Stimulated activated CD4-positive, alpha-beta T cell treated with anti-CD3 and anti-CD28 coated beads, Interleukin-4, amount 100 ng/mL, for 4 hours (primary cell): ENCODE measurements at places on chromosomes 3 and 15.

DNA sequence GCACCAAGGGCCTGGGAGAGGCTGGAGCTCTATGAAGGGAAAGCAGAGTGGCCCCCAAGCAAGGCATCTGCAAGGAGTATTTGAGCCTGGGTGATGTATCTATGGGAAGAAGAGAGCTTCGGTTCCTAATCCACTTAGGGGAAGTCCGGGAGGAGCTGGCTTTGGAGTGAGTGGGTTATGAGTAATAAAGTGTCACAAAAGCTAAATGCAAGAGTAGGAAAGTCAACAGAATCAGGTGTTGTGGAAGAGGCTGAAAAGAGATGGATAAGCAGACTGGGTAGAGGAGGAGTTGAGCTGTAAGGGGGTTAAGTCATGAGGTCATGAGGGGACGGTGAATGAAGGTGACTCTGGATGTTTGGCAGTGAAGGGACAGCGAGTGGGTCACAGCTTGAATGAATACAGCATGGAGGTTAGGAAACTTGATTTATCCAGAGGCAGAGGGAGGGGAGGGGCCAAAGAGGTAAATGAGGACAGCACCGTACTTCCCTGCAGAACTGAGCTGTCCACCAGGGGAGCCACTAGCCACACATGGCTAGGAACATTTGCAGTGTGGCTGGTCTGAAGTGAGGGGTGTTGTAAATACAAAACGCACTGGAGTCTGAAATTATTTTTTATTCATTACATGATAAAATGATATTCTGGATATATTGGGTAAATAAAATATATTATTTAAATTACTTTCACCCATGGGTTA lies 83.3 kb downstream of the ADCY5 start:
- no peak for DNase-seq

DNA sequence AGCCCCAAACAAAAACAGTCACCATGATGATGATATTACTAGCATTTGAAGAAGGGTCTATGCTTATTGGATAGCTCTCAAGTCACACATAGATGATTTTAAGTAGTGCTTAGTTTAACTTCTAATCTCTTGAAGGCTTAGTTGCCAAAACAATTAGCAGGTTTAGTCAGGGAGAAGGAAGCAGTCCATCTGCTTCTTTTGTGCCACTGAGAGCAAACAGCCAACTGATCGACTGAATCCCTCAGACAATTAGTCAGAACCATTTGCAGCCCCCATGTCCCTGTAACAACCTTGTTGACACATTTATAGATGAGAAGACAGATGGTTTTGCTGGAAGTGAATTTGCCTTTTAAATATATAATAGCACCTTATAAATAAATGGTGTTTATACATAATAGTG lies 585.1 kb upstream of the SUCLG2 start:
- DNase-seq = no peak

- no peak for DNase-seq
Observed at GRCh38 chr3:150275941-150276340, 132.2 kb upstream of the TSC22D2 start.

GRCh38 chr3:115549071-115549470 lies 74.2 kb upstream of the GAP43 start:
- no peak for DNase-seq

- no peak for DNase-seq
Observed at GRCh38 chr3:49656541-49657112, 17.5 kb upstream of the APEH start.

GRCh38 chr3:149352556-149352955 lies 19.1 kb upstream of the TM4SF18 start:
- peak; percentile 5 for DNase-seq

- DNase-seq = no peak
Observed at GRCh38 chr3:16028604-16029003, 145.9 kb upstream of the GALNT15 start.

DNA sequence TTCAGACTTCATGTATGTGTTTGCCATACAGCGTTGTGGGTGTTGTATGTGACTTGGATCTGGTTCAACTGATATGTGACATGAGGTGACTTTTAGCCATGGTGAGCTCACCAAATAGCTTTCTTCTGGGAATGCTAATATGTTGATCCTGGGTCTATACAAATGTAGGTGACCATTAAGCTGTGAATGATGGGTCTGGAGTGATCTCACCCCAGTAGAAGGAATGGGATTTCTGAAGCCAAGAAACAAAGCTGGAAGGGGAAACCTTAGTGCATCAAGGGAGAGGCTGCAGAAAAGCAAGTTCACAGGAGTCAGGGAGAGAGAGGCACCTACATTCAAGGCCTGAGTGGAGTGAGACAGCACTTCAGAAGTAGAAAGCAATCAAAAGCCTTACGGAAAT lies 421.0 kb upstream of the THRB start:
- no peak for DNase-seq

DNA sequence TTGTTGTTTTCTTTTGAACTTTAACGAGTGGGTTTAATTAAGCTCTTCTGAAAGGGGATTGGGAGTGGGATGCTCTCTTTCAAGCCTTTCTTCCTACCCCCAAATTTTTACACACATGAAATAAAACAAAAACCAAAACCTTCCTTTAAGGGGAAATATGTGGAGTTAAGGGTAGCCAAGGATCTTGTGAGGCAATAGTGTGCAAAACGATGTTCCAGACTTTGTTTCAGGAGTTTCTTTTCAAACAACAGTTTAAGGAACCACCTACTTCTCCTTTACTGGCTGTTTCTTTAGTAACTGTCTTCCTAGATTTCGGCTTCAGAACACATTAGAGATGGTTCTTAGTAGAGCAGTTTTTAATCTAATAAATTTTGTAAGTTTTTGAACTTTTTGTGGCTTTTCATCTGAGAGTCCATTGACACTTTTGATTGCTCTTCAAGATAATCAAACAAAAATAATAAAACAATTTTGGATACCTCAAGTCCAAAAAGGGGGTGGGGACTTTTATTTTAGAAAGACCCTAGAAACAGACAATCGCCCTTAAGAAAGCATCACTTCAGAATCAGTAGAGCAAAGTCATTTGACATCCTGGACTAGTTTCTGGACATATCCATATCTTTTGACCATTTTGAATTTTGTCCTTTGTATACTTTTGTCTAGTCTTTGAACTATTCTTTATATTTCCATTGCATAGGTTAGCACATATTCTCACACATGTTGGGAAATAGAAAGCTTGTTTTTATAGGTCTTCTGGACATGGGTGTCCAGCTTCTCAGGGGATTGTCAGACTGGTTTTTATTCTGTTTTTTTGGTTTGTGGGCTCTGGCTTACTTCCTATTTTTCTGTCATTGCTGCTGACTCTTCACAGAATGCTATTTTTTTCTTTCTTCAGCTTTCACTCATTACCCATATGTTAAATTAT lies 6.0 kb downstream of the DIPK2A start:
- no peak for DNase-seq

- DNase-seq = no peak
Observed at GRCh38 chr15:38084289-38084688, 149.8 kb downstream of the TMCO5A start.

GRCh38 chr15:42591238-42591934 lies 16.0 kb downstream of the STARD9 start:
- no peak for DNase-seq

GRCh38 chr3:43201581-43201980 lies 84.8 kb upstream of the SNRK start:
- DNase-seq = no peak

GRCh38 chr3:10356461-10356981 lies 35.6 kb upstream of the SEC13 start:
- DNase-seq = no peak

DNA sequence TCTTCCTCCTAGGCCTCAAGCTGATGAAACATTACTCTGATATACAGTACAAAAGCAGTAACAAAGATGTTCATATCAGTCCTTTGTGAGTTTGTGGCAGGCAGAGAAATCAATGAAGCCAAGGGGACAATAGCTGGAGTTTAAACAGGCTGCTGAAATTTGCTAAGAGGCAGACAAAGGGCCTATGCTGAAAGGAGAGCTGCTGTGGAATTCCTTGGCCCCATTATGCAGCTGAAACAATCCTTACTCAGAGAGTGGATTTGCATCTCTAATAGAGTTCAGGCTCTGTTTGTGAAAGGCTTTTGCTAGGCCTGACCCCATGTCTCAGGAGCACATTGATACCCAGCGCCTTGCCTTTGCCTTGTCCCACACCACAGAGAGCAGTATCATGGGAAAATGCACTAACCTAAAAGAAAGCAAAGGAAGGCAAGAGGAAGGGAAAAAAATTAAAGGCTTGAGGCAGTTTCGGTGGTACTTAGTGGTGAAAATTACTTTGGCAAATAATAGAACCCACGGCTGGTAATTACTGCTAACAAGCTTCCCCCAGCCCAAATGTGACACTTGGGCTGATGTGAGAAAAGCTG lies 195.0 kb upstream of the EPHA3 start:
- no peak for DNase-seq

DNA sequence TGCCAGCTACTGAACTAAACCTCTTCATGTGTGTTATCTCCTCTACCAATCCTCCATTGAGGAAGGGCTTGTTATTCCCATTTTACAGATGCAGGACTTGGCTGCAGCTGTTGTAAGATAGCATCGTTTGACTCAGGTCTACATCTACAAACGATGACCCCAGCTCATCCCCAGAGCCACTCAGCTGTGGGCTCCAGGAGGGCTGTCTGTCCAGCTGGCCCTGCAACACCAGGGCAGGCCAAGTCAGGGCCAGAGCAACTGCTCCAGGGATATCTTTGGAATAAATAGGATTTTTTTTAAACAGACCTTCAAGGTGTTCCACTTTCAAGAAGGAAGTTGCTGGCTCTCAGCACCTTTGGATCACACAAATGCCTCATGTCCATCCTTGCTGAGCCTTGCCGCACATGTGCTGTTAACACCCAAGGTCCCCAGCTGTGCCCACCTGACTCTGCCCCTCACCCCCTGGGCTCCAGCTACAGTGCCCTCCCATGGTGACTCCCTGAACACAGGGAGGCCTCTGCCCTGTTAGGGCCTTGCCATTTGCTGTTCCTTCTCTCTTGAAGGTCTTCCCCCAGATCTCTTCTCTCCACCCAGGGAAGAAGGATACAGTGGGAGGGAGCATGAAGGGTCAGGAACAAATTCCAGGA lies 31.0 kb downstream of the ALDH1L1 start:
- no peak for DNase-seq

- DNase-seq = no peak
Observed at GRCh38 chr15:75727031-75727531, 14.4 kb upstream of the CSPG4 start.

GRCh38 chr15:81113861-81114291 lies 20.2 kb upstream of the CFAP161 start:
- DNase-seq = no peak

DNA sequence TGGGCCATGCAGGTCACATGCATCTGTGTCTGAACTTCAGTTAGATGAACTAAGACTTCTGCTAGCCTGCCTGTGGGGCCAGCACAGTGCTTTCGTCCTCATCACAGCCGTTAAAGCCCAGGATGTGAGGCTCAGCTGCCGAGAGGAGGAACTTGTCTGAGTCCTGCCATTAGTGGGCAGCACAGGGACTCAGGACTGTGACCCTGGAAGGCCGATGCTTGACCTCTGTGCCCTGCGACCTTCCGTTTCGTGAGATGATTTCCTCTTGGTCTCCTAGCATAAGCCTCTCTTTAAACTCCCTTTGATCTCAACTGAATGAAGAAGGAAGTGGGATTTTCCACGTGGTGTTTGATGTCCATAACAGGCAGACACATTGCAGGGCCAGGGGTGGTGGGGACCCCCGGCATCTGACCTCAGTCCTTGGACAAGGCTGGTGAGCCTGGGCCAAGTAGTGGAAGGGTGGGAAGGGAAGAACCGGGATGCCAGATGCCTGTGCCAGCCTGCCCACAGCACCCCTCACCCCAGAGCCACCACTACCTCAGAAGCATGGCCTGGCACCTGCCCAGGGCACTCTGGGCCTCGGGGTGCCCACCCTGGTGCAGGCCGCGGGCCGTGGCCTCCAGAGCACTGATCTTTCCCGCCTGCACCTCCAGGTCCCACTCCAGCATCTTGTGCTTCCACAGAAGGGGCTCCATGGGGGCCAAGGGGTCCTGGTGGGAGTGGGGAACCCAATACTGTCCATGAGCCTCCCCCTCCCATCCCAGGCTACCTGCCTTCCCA lies 21.6 kb downstream of the PLA2G4B start:
- no peak for DNase-seq

DNA sequence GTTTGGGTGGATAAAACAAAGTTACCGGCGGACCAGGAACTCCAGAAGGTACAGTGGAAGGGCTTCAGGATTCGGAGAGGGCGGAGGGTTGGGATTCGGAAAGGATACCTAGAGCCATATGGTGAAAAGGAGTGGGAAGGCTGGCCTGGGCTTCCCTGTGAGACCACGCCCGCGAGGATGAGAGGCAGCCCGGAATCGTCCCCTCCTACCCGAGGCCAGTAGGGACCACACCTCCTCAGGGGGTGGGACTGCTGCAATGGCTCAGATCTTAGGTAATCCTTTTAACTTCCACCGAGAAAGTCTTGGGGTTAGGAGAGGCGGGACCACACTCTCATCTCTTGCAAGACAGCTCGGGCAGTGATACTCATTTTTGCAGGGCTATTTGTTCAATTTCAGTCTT lies 511.3 kb downstream of the OCA2 start:
- DNase-seq = no peak

DNA sequence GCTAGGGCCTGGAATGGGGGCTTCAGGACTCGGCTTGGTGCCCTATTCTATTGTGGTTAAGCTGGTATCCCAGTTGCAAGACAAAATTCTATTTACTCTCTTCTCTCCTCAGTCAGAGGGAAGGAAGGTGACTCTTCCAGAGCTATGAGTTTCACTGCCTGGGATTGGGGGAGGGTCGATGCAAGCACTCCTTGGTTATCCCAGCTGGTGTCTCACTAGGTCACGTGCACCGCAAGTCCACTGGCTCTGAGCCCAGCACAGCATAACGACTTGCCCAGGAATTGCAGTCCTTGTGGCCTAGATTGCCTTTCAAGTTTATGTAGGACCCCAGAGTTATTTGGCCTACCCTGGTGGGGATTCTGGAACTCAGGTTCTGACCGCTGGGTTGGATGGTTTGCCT lies 958.8 kb downstream of the IGSF11 start:
- no peak for DNase-seq

GRCh38 chr3:135992072-135992471 lies 26.5 kb downstream of the PPP2R3A start:
- no peak for DNase-seq

- DNase-seq = no peak
Observed at GRCh38 chr3:47007482-47008233, 28.2 kb downstream of the NBEAL2 start.

GRCh38 chr15:76149291-76149915 lies 89.6 kb downstream of the TMEM266 start:
- no peak for DNase-seq

- no peak for DNase-seq
Observed at GRCh38 chr3:177705976-177706823, 508.9 kb upstream of the TBL1XR1 start.

- DNase-seq = no peak
Observed at GRCh38 chr3:40452562-40452875, 4.6 kb upstream of the RPL14 start.

DNA sequence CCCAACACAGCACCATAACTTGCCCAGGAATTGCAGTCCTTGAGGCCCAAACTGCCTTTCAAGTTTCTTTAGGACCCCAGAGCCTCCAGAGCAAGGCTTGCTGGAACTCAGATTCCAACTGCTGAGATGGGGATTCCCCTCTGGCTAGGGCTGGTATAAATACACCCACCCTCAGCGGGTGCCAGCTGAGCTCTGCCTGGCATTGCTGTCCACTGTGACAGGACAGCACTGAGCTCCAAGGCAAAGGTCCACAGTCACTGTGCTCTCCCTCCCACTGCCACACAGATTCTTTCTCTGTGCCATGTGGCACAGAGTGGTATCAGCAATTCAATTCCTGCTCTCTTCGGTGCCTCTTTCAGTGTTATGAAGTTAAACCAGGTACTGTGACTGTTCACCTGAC lies 304.2 kb upstream of the LMCD1 start:
- DNase-seq = no peak
